ENCODE measurements at places on chromosomes 2 and 18.

DNA sequence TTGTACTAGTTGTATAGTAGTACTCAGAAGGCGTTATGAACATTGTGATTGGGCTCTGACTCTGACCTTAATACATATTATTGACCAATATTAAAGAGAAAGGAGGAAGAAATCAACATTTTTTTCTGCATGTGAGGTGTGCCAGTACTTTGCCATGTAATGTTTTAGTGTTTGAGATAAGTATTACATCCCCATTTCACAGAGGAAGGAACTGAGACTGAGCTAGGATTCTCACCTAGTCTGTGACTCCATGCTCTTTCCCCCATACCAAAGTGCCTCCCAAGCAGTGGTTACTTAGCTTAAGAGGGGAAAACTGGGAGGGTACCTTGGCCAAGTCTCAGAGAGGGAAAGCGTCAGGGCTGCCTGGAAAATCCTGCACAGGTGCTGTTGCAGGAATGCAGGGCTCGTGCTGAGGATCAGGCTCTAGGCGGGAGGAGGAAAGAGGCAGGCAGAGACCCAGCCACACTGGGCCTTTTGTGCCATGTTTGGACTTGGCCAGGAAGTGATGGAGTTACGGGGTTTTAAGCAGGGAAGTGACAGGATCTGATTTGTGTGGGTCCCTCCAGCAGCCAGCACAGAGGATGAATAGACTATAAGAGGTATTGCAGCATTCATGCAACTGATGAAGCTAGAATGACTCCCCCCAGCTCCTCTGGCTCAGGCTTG is 1.7 kb downstream of the PNKD start:
- DNase-seq: no peak

- no peak for DNase-seq
Measured at GRCh38 chr2:225196579-225196978, 154.3 kb upstream of the DOCK10 start.

DNA sequence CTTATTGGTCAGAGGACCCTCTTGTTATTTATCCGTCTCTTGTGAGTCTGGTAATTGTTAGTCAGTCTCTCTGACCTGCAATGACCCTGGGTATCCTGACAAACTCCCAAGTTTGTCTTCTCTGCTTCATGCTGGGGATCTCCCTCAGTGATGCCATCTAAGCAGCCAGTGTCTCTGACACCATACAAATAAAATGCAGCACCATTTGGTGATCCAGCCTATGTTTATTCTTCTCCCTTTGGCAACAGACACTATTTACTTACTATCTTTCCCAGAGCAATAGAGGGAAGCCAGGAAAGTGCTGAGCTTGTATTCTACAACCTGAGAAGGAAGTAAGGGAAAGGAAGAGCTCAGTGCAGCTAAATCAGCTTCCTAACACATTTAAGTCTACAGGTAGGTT is 15.9 kb downstream of the SERPINE2 start:
- peak; percentile 77 for DNase-seq

DNA sequence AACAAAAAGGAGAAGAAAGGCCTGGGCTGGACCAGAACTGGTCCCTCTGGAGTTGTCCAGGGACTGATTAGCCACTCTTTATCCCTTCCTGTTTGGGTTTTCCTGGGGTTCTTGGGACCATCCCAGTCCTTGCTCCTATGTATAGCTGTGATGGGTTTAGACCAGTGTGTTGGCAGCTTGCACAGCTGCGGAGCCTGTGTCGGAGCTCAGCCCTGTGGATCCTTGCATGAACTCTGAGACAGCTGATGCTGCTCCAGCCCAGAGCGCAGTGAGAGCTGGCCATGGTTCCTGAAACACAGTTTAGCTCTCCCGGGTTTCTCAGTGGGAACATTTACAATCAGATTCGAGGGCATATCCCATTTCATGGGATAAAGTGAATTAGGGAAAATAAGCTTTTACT is 16.9 kb downstream of the IMPA2 start:
- DNase-seq: no peak

GRCh38 chr18:11906926-11907874 is 917 bp downstream of the MPPE1 start:
- peak; percentile 23 for DNase-seq

- DNase-seq: peak; percentile 91
Measured at GRCh38 chr2:162318328-162319180, at the start of gene IFIH1. Gene IFIH1 (minus strand): TSS chr2:162318684. CDS start chr2:162318307, 377 bp downstream.

DNA sequence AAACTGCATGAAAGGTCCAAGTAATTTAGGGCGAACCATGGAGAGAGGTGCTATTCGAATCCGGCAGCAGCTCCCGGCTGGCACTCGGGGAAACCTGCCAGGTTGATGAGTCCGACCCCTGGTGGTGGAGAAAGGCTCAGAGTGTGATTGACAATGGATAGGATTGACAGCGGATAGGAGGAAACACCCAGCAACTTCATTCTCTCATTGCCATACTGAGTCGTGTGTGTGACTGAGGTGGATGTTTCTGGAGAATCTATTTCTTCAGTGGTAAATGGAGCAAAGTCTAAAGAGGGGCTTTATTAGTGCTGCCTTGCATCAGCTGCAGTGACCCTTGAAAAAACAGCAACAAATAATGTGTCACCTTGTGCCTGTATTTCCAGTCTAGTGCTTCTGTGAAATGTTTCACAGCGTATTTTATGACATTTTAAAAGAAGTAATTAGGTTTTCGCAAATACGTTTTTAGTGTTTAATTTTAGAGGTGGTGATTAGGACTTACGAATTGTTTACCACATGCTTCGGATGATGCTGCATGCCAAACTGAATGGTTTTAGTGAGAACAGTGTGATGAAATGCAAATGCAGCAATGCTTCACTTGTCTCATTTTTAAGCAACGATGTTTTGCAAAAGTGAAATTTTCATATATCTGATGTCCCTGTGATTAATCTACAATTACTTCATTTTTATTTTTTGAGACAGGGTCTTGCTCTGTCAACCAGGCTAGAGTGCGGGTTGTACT is 102.0 kb downstream of the DCDC2C start:
- DNase-seq: no peak

- no peak for DNase-seq
Measured at GRCh38 chr2:11527001-11527400, 6.8 kb upstream of the GREB1 start.

DNA sequence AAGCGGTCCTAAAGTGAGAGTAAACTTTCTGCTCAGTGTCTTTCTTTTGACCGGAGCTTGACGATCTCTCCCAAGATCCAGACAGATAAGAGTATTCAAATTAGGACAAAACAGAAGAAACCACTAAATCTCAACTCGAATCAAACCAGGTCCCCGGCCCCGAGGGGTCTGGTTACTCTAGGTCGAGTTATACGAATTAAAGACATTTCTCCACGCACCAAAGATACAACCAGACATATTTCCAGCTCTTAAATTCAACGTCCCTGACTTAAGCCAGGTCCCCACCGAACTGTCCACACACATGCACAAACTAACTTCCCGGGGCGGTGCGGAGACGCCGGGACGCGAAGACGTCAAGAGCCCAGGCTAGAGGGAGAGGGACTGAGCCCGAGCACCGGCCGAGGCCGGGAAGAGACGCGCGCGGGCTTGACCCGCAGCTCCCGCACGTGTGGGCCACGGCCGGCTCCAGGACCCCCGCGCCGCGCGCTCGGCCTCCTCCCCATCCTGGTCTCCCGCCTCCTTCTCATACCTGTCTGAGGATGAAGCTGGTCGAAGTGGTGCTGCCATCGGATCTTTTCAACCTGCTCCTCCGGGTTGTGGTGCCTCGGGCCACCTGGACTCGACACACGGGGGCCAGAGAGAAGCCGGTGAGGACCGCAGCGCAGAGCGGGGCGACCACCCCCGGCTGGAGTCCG is 896 bp downstream of the CACNB4 start:
- DNase-seq: peak; percentile 23

GRCh38 chr2:239887604-239888003 is 137.5 kb downstream of the NDUFA10 start:
- no peak for DNase-seq

GRCh38 chr2:54634021-54634420 is 89.4 kb upstream of the EML6 start:
- DNase-seq: no peak

GRCh38 chr2:42783511-42783910 is 8.9 kb downstream of the HAAO start:
- no peak for DNase-seq

DNA sequence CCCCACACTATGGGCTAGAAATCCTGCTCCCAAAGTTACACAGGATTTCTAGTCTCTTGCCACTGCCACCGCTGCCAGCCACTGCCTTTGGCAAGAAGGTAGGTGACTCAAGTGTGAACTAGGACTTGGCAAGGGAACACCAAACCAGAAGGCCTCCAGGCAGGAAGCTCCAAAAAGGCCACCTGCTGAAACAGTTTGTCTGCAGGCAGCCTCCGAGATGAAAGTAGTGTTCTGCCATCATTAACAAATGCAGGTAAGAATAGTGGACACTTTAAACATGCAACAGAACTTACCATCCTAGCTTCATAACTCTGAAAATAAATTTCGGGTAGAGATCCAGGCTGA is 3.9 kb downstream of the ANKRD44 start:
- no peak for DNase-seq

DNA sequence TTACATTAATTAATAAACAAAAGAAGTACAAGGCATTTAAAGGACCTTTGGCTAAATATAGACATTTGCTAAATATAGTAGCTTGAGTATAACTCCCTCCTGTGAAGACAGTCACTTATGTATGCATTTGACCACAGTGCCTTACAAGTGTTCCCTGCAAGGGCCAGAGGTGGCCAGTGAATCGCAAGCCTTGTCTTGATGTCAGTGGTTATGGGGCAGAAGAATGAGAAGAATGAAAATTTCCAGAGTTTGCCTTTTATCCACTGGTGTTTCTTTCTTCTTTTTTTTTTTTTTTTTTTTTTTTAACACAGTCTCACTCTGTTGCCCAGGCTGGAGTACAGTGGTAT is 1.8 kb downstream of the LRRFIP1 start:
- peak; percentile 80 for DNase-seq

DNA sequence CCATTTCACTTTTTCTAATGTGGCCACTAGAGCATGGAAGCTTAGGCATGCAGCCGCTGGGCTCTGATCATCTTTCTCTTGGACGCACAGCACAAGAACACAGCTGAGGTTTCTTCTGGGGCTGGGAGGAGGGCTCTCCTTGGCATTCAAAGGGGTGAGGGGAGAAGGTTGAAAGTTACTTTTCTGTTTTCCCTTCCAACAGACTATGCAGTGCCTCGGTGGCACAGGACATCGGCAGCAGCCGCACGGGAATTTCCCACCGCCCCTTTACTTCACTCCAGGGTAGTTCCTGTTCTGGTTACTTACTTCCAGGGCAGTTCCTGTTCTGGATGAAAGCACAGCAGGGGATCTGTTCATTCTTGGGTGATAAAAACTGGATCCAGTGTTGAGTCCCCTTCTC is 18.9 kb upstream of the MAL start:
- DNase-seq: no peak

GRCh38 chr2:120251078-120251477 is 1.6 kb upstream of the RALB start:
- no peak for DNase-seq

DNA sequence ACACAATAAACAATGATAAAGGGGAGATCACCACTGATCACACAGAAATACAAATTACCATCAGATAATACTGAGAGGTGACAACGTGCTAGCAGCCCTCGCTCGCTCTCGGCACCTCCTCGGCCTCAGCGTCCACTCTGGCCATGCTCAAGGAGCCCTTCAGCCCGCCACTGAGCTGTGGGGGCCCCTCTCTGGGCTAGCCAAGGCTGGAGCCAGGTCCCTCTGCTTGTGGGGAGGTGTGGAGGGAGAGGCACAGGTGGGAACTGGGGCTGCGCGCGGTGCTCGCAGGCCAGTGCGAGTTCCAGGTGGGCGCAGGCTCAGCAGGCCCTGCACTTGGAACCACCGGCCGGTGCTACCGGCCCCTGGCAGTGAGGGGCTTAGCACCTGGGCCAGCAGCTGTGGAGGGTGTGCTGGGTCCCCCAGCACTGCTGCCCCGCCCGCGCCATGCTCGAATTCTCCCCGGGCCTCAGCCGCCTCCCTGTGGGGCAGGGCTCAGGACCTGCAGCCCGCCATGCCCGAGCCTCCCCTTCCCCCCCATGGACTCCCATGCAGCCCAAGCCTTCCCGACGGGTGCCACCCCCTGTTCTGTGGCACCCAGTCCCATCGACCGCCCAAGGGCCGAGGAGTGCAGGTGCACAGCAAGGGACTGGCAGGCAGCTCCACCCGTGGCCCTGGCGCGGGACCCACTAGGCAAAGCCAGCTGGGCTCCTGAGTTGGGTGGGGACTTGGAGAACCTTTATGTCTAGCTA is 340.0 kb upstream of the GULP1 start:
- DNase-seq: no peak

DNA sequence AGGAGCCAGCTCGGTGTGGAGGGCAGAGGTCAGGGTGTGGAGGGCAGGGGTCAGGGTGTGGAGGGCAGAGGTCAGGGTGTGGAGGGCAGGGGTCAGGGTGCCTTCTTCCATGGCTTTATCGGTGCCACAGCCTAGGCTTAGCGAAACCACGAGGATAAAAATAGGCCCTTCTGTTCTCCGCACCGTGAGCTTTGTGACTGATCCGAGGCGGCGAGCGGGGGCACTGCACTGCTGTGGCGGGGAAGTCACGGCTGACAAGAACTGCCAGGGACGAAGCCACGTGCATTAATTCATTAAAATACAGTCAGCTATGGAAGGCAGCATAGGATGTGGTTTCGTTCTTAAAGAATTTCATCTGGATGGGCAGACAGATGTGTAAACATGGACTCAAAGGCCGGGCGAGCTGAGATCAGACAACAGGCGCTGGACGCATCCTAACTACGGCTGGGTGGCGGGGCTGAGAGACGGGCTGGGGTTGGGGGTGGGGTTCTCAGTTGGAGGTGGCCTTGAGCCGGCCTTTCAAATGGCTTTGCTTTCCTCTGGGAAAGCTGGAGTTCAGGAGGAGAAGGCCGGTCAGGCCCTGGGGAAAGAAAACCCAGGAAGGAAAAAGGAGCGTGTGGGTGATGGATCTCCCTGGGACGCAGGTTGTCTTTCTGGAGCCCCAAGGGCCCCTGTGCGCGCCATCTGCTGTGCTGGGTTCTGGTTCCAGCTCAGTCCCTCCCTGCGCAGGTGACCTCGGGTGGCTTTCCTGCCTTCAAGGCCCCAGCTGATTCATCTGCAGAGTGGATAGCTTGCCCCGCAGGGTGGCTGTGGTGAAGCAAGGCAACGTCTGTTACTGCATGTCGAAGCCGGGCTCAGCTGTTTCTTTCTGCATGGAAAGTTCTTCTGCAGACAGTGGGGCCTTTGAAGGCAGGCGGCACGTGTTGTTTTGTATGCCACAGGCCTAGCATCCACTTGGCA is 958 bp upstream of the ALLC start:
- no peak for DNase-seq

DNA sequence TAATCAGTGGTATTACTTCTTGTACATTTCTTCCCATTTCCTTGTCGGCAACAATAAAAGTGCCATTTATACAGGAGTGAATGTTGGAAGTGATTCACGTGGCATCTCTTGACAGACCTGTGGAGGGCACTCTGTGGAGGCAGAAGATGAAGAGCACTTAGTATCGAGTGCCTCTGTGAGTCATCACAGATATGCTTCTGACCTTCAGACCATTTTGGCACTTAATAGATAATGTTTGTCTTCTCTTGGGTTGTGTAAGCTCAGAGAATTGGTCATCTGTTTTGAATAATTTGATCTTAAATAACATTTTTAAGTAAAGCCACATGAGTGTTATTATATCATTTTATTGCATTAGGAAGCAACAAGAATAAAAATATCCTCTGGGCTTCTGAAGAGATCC is 305.5 kb downstream of the PTPRM start:
- DNase-seq: peak; percentile 76
